ENCODE measurements at places on chromosomes 12 and 14.

GRCh38 chr14:50677527-50678063, 9.5 kb upstream of the SAV1 start:
- no peak for DNase-seq

- no peak for DNase-seq
Observed at GRCh38 chr12:113955109-113955970, 10.8 kb downstream of the RBM19 start.

- no peak for DNase-seq
Observed at GRCh38 chr14:51701951-51702350, 50.2 kb downstream of the FRMD6 start.

- no peak for DNase-seq
Observed at GRCh38 chr12:72612171-72612570, 340.0 kb downstream of the TRHDE start.

- DNase-seq, result no peak
Observed at GRCh38 chr12:105721051-105721825, 390.7 kb downstream of the C12orf75 start.

DNA sequence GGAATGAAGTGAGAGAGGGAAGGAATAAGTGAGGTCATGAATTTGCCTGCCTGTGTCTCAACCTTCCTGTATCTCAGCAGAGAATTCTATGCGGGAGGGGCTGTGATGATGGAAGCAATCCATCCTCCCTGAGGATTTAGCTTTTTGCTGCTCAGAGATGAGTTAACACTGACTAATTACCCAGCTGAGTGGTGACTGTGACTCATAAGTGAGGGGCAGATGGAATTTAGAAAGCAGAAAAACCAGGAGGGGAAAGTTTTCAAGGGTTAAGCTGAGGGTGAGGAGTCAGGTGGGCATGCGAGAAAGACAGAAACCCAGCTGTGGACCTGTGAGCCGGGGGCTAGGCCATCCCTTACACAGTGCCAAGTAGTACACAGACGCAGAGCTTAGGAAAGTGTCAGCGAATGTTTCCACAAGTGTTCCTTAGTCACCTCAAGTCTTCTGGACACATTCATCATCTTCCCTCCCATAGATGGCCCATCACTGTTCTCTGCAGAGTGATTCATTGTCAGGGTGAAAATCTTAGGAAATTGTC, 277.9 kb downstream of the IPO8 start:
- DNase-seq, result no peak
